Tibial nerve (tissue), 4 donors: ENCODE measurements at places on chromosomes 11 and 22. TPM values are rescaled to one million over a fixed set of nuclear protein-coding genes. Genes with fewer than 3 reads are reported as not detected.

GRCh38 chr11:94781837-94782236 is 13.7 kb downstream of the AMOTL1 start:
- no peak overlapping the region for H3K27ac ChIP-seq
- no peak overlapping the region for H3K4me3 ChIP-seq
- no peaks in the 10 kb centered on the region for H3K27me3 ChIP-seq

GRCh38 chr11:332651-333480 is 12.2 kb upstream of the IFITM3 start:
- peaks cover 56% of the 10 kb centered on the region for H3K4me1 ChIP-seq
- H3K27ac ChIP-seq = no peak overlapping the region
- no peaks in the 10 kb centered on the region for H3K36me3 ChIP-seq

GRCh38 chr11:134632347-134633119 is 220.5 kb upstream of the B3GAT1 start:
- H3K36me3 ChIP-seq = no peaks in the 10 kb centered on the region
- no peak overlapping the region for H3K27ac ChIP-seq
- H3K4me3 ChIP-seq = no peak overlapping the region
- H3K27me3 ChIP-seq = no peaks in the 10 kb centered on the region

- no peak for DNase-seq
- no peaks in the 10 kb centered on the region for H3K36me3 ChIP-seq
- H3K27ac ChIP-seq = no peak overlapping the region
These were observed 124.9 kb downstream of the RBFOX2 start for GRCh38 chr22:35903571-35904335.

DNA sequence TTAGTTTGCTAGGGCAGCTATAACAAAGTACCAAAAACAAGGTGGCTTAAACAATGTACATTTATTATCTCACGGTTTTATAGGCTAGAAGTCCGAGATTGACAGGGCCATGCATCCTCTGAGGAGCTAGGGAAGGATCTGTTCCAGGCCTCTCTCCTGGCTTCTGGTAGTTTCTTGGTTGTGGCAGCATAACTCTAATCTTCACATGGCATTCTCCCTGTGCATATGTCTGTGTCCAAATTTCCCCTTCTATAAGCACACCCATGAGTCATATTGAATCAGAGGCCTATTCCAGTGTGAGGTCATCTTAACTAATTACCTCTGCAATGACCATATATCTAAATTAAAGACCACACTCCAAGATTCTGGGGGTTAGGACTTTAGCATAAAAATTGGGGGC is 31.3 kb upstream of the MMP13 start:
- no peaks in the 10 kb centered on the region for H3K36me3 ChIP-seq
- H3K27ac ChIP-seq = no peak overlapping the region
- no peaks in the 10 kb centered on the region for H3K27me3 ChIP-seq
- no peak for DNase-seq

DNA sequence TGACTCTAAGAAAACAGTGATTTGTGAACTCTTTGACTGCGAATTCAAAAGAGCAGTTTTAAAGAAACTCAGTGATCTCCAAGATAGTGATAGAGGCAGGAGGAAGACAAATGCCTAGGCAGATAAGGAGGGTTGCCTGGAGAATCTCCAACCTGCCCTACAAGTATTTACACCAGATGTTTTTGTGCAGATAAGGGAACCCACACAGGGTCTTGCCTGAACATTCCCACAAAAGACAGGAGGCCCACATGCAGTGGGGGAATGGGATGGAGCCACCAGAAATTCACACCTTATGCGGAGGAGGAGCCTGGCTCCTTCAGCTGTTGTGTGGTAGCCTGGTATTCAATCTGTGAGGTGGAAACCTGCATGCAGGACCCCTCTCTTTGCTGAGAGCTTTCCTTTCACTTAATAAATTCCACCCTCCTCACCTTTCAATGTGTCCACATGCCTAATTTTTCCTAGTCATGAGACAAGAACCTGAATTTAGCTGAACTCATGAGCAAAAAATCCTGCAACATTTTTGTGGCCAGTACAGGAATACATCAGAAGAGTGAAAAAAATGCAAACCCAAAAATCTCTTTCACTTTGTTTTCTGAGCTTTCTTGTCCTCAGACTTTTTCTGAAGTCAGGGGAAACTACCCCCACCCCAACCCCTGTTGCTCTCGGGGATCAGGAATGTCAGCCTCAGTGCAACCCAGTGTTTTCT is 8.1 kb upstream of the GLYAT start:
- H3K4me3 ChIP-seq = no peak overlapping the region
- no peaks in the 10 kb centered on the region for H3K4me1 ChIP-seq
- no peak for DNase-seq
- H3K27ac ChIP-seq = no peak overlapping the region
- no peaks in the 10 kb centered on the region for H3K36me3 ChIP-seq

- no peak overlapping the region for H3K27ac ChIP-seq
- no peak for DNase-seq
- no peak overlapping the region for H3K4me3 ChIP-seq
- peaks cover 87% of the 10 kb centered on the region for H3K4me1 ChIP-seq
These were observed 23.2 kb upstream of the MOB2 start for GRCh38 chr11:1509626-1510255.

DNA sequence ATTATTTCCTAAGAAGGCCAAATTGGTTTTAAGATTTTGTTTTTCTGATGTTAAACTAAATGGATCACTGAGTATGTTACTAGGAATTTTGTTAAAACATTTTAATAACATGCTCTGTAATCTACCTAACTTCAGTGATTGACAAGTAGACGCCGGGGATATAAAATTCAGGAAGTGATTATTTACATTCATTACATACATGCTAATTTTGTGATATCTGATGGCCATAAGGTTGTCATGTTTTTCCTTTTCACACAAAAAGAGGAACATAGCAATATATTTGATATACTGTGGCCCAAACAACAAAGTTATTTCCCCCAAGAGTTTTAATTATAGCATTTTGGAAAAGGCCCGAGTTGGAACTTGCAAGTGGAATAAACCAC is 12.1 kb downstream of the SCUBE1 start:
- no peak overlapping the region for H3K27ac ChIP-seq
- DNase-seq = no peak
- peaks cover 5% of the 10 kb centered on the region for H3K36me3 ChIP-seq
- no peaks in the 10 kb centered on the region for H3K27me3 ChIP-seq
- no peaks in the 10 kb centered on the region for H3K4me1 ChIP-seq

DNA sequence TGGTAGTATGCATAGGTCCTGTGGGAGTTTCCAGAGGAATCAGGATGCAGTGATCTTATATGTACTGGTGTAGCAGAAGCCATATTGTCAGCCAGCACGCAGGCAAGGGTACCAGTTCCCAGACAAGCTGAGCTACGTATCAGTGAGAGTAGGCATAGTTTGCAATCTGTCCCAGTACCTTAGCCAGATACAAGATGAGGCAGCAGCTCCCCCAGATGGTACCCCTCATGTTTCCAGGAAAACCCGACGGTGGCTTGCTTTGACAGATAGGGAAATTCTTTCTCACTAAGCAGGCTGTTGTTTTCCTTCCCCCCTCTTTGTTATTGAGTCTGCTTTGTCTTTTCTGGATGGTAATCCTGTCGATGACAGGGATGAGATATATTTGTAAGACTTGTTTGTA is 109.7 kb upstream of the RRM1 start:
- DNase-seq = no peak
- H3K36me3 ChIP-seq = peaks cover 7% of the 10 kb centered on the region
- no peak overlapping the region for H3K27ac ChIP-seq
- H3K4me3 ChIP-seq = no peak overlapping the region
- H3K4me1 ChIP-seq = no peaks in the 10 kb centered on the region

- no peak overlapping the region for H3K4me3 ChIP-seq
- H3K27ac ChIP-seq = no peak overlapping the region
- H3K36me3 ChIP-seq = no peaks in the 10 kb centered on the region
These were observed 47.0 kb downstream of the RCN1 start for GRCh38 chr11:32137869-32138268.

DNA sequence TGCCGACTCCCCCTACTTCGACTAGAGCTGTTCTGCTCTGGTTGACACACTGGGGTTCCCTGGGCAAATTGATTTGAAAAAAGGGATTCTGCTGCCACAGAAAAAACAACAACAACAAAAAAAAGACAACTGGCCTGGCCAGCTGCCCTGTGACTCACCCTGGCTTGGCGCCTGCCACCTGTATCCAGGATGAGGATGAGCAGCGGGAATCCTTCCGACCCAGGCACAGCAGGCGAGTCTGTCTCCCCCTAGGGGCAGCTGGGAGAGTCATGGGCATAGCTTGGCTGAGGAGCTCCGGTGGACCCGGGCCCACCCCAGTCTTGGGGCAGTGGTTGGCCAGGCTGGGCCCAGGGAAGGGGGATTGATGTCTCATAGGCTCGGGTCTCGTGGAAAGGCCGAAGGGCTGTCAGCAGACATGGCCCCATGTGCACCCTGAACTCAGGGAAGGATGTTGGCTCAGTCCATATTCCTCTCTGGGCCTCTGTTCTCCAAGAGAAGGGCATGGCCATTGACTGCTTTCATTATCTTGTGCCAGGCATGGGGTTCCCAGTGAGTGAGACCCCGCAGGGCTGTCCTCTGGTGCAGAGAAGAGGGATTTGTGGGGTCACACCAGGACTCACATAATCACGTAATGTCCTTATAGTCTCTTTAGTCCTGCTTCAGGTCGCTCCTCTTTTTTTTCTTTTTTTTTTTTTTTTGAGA is 10.4 kb upstream of the SUN2 start:
- H3K27ac ChIP-seq = no peak overlapping the region
- H3K4me3 ChIP-seq = no peak overlapping the region
- peaks cover 26% of the 10 kb centered on the region for H3K4me1 ChIP-seq
- no peaks in the 10 kb centered on the region for H3K27me3 ChIP-seq
- no peaks in the 10 kb centered on the region for H3K36me3 ChIP-seq

- H3K27me3 ChIP-seq = no peaks in the 10 kb centered on the region
- H3K27ac ChIP-seq = no peak overlapping the region
- H3K36me3 ChIP-seq = no peaks in the 10 kb centered on the region
- no peaks in the 10 kb centered on the region for H3K4me1 ChIP-seq
- no peak for DNase-seq
- H3K4me3 ChIP-seq = no peak overlapping the region
These were observed 30.4 kb upstream of the TENM4 start for GRCh38 chr11:79471071-79471844.

DNA sequence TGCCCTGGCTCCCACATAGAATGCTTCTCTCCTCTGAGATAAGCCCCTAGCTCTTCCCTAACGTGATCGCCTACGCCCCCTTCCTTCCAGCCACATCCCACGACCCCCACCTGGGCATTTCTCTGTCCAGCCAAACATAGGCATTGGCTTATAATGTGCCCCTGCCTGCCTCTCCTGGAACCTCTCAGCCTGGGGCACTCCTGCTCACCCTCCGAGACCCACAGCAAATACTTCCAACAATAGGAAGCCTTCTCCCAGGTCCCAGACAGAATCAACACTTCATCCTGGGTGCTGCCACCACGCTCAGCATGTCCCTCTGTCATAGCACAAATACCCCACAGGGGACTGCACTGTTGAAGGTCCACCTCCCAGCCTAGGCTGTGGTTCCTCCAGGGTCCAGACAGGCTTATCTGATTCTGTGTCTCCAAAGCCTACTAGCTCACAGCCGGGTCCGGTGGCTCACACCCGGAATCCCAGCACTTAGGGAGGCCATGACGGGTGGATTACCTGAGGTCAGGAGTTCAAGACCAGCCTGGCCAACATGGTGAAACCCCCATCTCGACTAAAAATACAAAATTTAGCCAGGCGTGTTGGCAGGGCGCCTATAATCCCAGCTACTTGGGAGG is 24.2 kb upstream of the TMPRSS4 start:
- no peak overlapping the region for H3K27ac ChIP-seq
- no peaks in the 10 kb centered on the region for H3K4me1 ChIP-seq
- DNase-seq = no peak
- H3K27me3 ChIP-seq = no peaks in the 10 kb centered on the region

DNA sequence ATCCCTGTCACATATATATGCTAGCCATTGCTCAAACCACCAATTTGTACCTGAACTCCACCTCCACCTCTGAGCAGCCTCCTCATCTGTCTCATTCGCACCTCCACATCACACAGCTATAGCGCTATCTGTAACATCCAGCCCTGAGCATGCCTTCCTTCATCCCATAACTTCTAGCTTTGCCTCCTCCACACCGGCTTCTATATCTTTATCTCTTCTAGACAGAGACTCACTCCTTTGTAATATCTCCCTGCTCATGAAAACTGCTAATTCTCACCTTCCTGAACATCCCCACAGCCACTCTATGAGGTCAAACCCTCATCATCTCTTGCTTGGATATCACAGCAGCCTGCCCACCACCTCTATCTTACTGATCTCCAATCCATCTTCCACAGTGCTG is 5.9 kb downstream of the SIAE start:
- H3K27me3 ChIP-seq = no peaks in the 10 kb centered on the region
- H3K4me3 ChIP-seq = no peak overlapping the region
- no peaks in the 10 kb centered on the region for H3K4me1 ChIP-seq
- no peak for DNase-seq

- no peak overlapping the region for H3K27ac ChIP-seq
- no peak for DNase-seq
- no peaks in the 10 kb centered on the region for H3K36me3 ChIP-seq
- no peak overlapping the region for H3K4me3 ChIP-seq
These were observed 18.2 kb downstream of the KCNQ1OT1 start for GRCh38 chr11:2681408-2682145.

GRCh38 chr11:42257534-42257933 is 798.1 kb upstream of the LRRC4C start:
- H3K27ac ChIP-seq = no peak overlapping the region
- no peaks in the 10 kb centered on the region for H3K4me1 ChIP-seq
- no peaks in the 10 kb centered on the region for H3K36me3 ChIP-seq

GRCh38 chr11:117170210-117170609 is 8.3 kb upstream of the SIDT2 start:
- peaks cover 58% of the 10 kb centered on the region for H3K36me3 ChIP-seq
- H3K4me1 ChIP-seq = peaks cover 38% of the 10 kb centered on the region
- no peak overlapping the region for H3K4me3 ChIP-seq
- H3K27ac ChIP-seq = no peak overlapping the region
- DNase-seq = no peak
- H3K27me3 ChIP-seq = no peaks in the 10 kb centered on the region

DNA sequence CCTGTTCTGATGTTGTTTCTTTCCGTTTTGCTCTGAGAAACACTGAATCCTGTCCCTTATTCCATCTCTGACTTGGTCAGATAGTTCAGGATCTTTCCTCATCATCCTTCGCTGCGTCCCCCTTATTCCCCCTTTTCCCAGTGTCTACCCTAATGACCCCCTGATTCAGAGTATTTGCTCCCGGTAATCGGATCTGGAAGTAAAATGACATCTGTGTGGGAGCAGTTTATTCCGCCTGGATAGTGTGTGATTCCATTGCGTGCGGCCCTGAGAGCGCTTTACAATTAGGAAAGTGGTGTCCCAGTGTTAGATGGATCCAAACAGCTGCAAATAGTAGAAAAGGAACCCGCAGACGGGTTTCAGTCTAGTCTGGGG is 606 bp downstream of the DRG1 start:
- H3K4me3 ChIP-seq = peak overlapping the region; percentile 68
- DNase-seq = no peak
- no peaks in the 10 kb centered on the region for H3K27me3 ChIP-seq
- peak overlapping the region; percentile 93 for H3K27ac ChIP-seq
- no peaks in the 10 kb centered on the region for H3K4me1 ChIP-seq
- peaks cover 4% of the 10 kb centered on the region for H3K36me3 ChIP-seq

GRCh38 chr11:2265854-2266585 is 4.4 kb downstream of the ASCL2 start:
- H3K4me3 ChIP-seq = no peak overlapping the region
- no peak for DNase-seq
- H3K4me1 ChIP-seq = peaks cover 27% of the 10 kb centered on the region
- no peaks in the 10 kb centered on the region for H3K36me3 ChIP-seq

LRRC75B gene
- total RNA-seq = 55.7 TPM

MUC5AC gene
- total RNA-seq = not detected

SHISAL1 gene
- total RNA-seq = 0.60 TPM

GP1BB gene
- 3.3 TPM for total RNA-seq

OR52E1 gene
- not detected for total RNA-seq

RAG1 gene
- total RNA-seq = 0.42 TPM

TYMP gene
- total RNA-seq = 57.5 TPM
